ENCODE measurements at places on chromosomes 3 and 15.

DNA sequence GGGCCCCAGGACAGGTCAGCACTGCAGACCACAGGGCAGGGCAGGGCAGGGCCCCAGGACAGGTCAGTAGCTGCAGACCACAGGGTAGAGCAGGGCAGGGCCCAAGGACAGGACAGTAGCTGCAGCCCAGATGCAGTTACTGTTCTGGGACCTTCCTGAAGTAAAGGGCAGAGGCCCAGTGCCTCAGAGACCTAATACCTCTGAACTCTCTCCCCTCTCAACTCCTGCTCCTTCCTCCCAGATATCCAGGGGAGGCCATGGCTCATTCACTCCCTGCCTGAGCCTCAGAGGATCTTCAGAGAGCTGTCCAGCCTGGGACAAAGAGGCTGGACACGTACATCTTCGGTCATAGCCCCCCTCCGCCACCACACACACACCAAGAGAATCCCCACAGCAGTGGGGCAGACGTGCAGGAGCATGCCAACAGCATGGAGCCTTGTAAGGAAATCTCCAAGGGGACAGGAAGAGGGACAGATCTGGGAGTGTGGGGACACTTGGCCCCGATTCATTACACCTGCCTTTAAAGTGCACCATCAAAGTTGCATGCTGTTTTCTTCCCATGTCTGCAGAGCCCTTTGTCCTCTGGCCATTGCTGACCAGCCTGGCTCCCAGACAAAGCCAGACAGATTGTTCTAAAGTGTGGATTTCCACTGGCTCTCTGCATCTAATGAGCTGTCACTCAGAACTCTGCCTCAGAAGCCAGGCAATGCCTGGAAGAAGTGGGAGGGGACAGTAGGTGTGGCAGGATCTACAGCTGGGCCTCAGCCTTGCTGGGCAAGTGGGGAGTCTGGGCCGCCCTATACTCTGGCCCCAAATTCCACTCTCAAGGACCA is 24.2 kb upstream of the BUB1B start:
- DNase-seq: no peak

DNA sequence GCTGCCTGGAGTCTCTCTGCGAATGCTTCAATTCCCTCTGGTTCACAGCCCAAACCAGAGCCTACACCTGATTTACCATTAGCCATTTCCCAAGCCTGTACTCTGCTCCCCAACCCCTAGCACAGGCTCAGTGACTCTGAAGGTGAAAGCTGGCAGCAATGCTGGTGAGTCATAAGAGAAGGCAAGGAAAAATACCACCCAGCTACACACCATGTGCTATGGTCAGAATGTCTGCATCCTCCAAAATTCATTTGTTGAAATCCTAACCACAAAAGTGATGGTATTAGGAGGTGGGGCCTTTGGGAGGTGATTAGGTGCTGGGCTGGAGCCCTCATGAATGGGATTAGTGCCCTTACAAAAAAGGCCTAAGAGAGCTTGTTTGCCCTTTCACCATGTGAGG is 117.1 kb upstream of the TJP1 start:
- DNase-seq: no peak

DNA sequence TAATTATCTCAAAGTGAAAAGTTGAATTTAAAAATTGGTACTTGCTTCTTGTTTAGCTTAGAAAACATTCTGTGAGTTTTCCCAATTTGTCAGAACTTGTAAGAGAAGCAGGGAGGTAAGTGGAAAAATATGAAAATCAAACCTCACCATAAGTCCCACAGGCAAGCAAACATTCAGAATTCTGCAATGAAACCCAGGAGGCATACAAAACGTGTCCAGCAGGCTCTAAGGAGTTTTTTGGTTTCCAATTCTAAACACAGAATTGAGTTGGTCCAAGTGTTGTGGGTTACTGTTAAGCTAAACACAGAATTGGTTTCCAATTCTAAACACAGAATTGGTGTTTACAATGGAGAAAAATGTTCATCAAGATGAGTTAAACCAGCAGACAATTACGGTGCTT is 27.1 kb upstream of the ACKR4 start:
- no peak for DNase-seq

- DNase-seq: no peak
Observed at GRCh38 chr15:58396181-58396580, 35.6 kb upstream of the LIPC start.

DNA sequence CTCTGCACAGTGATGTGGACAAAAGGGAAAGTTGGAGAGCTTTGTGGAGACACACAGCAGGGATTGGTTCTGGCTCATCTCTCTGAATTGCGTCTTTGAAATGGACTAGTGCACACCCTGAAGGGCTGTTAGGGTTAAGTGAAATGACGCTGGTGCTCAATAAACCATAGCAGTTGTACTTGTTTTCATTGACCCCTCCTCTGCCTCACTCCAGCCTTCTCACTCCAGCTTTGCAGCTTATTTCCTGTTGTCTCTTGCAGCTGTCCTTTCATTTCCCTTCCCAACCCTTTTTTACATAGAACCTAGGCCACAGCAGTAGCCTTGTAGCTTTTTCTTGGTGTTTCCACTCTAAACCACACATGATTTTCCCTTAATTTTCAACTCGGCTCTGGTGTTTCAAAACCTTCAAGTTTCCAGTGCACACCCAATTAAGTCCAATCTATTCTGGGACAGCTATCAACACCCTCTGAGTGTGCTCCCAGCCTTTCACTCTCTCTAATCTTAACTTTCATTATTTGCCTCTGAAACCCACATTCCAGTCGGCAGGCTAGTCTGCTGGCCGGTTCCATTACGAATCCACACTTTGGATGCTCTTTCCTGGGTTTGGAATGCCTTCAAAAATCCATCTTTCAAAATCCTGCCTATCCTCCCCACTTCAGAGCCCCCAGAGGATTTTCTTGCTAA is 6.4 kb downstream of the C3orf52 start:
- no peak for DNase-seq

GRCh38 chr15:40637221-40637745 is 43.2 kb downstream of the KNL1 start:
- no peak for DNase-seq

DNA sequence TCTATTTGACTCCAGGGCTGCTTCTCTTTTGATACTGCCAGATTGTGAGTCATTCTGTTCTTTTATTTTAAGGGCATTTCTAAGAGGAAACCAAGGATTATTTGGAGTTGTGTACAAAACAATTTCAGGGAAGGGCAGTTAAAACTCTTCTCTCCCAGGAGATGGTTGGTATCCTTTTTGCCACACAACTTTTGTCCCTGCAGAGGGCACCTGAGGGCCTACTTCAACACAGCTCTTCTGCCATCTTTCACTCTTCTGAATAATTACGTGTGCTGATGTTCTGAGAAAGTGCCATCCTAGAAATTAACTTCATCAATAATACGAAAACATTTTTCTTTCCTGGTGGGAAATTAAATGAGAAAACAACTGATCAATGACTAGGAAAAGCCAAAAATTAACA is 75.7 kb upstream of the GADL1 start:
- DNase-seq: peak; percentile 26

GRCh38 chr15:70379938-70380883 is 282.5 kb upstream of the TLE3 start:
- no peak for DNase-seq

DNA sequence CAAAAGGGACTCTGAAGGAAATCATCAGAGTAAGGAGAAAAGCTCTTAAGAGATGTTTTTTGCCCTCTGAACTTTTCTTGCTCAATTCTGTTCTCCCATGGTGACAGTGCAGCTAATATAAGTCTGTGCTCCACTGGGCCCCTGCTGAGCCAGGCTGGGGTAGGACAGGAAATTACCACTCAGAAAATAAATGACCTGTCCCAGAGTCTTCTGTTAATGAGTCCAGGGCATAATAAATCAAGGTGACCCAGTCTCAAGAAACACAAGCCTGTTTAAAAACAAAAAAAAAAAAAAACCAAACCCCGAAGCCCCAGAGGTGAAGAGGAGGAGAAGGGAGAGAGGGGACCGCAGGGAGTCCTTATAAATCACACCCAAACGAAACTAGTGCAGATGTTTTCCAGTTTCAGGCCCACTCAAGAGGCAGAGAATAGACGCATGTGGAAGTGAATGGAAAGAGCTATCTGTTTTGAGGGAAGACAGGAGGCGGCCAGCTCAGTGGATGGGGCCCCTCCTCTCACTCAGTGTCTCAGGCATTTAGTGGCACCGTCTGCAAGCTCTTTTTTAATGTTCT is 59.8 kb upstream of the BOC start:
- DNase-seq: no peak

DNA sequence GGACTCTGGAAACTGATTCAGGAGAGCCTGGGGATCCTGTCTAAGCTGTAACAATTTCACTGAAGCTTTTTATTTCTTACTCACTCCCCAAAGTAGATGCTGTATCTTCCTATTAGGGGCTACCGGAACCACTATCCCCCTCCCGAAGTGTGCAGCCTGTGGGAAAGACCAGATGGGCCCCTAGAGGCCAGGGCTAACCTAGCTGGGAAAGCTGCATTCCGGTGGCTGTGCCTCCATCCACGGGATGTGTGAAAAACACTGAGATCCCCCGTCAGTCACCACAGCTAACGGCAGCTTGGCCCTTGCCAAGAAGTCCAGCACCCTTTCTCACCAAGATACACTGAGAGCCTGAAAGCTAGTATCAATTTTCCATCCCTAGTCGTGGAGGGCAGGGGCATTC is 3.1 kb downstream of the SSUH2 start:
- no peak for DNase-seq

- DNase-seq: no peak
Observed at GRCh38 chr15:47675735-47676134, 41.6 kb upstream of the SEMA6D start.

DNA sequence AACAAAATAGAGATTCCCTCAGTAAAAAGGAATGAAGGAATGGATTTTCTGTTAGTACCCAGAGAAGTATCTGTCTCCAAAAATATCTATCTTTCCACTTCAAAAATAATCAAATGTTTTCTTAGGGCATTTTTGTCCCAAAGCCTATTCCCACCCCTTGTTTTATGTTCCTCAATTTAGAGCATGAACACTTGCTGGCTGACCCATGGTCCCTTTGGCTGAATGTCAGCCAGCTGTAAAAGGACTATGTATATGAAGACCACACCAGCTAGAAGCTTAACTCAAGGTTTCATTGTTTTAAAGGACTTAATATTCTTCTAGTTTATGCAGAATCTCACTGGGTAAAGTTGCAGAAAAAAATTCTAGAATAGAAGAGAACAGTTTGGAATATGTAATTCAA is 931.2 kb downstream of the MCTP2 start:
- no peak for DNase-seq

- no peak for DNase-seq
Observed at GRCh38 chr3:46466871-46467403, 2.2 kb upstream of the LTF start.

- DNase-seq: no peak
Observed at GRCh38 chr3:120163026-120163425, 68.8 kb upstream of the GSK3B start.
